ENCODE measurements at places on chromosomes 6 and 20.
A peak's percentile ranks its signal among the peaks of the same experiment; 100 is the strongest.

- no peak for DNase-seq
These were observed 17.2 kb downstream of the SH3BGRL2 start for GRCh38 chr6:79648328-79648727.

DNA sequence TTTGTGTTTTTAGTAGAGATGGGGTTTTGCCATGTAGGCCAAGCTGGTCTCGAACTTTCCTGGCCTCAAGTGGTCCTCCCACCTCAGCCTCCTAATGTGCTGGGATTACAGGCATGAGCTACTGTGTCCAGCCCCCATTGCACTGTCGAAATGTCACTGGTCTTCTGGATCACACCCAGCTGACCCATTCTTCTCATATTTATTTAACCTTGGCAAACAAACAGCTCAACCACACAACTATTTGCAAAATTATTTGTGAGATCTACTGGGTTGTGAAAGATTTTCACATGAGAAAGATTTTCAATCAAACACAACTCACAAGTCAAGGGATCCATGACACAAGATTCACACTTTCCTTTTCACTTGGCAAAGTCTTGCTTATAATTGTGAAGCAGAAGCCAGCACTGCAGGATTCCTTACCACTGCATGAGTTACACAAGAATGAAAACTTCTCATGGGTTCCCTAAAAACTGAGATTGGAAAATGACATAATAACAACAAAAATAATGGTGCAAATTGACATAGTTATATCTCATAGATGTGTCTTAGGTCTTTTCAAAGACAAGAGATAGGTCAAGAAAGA lies 2.0 kb upstream of the CST9L start:
- DNase-seq = no peak

DNA sequence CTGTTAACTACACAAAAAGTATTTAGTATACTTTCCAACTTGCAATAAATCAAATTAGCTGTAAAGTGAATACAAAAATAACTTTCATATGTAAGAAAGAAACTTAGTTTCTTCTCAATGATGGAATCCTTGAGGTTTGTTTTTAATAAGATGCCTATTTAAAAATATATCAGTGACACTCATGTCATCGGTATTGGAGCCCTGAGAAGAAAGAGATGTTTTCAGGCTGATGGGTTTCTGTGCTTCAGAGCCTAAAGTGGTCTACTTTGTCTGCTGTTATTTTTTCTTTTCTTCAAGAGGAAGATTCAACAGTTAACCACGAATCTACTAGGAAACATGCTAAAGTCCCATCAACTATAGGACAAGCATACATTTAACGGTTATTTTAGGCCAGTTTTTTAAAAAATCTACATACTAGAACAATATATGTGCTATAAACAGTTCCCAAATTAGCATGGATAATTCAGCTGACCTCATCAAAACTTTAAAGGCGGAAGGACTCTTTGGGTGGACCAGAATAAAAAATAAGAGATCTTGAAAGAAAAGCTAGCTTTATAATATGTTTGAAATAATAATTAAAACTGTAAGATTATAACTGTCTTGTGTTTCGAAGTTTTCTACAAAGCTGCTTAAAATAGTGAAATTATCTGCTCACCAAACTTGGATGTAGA lies 147.0 kb upstream of the SAMD5 start:
- no peak for DNase-seq

DNA sequence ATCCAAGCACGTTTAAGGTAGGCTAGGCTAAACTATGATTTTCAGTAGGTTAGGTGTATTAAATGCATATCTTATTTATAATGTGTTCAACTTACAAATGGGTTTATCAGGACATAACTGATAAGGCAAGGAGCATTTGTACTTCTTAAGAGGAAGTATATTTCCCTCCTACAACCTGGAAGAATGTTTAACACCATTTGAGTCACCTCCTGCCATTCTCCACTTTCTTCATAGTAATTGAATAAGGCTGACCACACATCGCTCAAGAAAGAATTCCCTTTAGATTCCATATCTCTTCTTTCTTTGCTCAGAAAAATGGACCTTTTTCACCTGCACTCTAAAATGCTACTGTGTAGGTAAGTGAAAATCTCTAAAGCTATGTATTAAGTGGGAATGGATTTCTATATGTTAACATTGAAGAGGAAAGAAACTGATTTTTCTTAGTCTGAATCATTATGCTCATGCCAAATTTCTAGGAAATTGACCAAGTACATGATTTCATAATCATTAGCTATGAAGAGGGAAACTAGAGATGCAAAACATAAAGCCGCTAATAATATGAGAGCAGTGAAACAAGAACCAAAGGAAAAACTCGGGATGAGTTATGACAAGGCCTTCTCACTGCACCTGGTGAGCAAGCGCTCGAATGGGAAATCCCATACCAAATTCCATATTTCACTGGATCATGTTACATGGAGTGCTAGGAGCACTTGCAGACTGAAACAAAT lies 210.4 kb downstream of the ALDH8A1 start:
- DNase-seq = peak; percentile 48

DNA sequence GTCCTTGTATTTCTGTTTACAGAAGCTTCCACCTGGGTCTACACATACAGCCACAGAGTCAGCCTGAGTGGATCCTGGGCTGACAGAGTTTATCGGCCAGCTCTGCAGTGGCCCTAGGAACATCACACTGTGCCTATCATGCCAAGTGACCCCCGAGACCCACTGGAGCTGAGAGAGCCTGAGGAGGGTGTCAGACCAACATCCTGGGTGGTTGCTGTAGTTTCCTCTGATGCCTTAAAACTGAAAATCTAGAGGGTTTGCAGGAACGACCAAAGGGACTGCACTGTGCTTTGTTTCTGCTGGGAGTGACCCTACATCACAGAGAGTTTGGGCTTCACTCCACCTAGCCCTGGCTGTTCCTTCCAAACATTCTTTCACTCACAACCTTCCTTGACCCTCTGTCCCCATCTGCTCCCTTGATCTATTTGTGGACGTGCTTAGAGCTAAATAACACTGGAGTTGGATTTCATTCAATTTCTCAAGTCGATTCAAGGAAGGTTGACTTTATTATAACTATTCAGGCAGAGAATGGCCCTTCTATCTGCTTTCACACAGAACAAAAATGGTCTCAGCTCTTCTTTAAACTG lies 18.1 kb downstream of the MYLK4 start:
- DNase-seq = no peak

DNA sequence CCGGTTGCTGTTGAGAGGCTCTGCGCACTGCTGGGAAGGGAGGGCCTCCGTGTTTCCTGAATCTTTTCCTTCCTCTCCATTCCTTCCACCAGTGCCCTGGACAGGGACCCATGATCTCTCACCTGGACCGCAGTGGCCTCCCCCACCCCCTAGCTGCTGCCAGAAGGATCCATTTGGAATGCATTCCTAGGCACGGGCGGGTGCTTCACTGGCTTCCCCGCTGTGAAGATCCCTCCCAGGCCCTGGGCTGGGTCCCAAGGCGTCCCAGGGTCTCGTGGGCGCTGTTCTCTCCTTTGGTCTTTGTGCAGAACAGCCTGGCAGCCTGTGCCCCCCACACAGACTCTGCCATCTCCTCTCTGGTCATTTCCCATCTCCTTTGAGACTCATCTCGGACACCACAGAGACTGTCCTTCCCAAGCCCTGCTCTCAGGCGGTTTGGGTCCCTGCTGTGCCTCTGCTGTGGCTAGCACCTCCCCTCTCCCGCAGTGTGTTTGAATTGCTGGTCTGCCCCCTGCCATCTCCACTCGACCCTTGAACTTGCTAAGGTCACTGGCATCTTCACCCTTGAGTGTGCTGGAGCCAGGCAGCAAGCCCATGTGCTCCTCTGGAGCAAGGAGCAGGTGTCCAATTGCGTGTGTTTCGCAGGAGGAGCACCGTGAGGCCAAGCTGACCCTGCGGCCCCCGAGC lies 59.0 kb downstream of the TCP11 start:
- DNase-seq = no peak

GRCh38 chr6:167510648-167511047 lies 185.8 kb downstream of the TTLL2 start:
- no peak for DNase-seq
